Activated naive CD4-positive, alpha-beta T cell treated with anti-CD3 and anti-CD28 coated beads for 36 hours (primary cell): ENCODE measurements at places on chromosomes 6 and 20. TPM values are rescaled to one million over a fixed set of nuclear protein-coding genes. Genes with fewer than 3 reads are reported as not detected.

GRCh38 chr6:166203003-166203640, 35.5 kb upstream of the TBXT start:
- H3K36me3 ChIP-seq, result no peaks in the 10 kb centered on the region
- H3K4me3 ChIP-seq, result no peak overlapping the region
- DNase-seq, result no peak
- no peak overlapping the region for H3K27ac ChIP-seq
- H3K4me1 ChIP-seq, result peaks cover 5% of the 10 kb centered on the region

- no peaks in the 10 kb centered on the region for H3K27me3 ChIP-seq
- no peak overlapping the region for H3K27ac ChIP-seq
- no peaks in the 10 kb centered on the region for H3K4me1 ChIP-seq
Observed at GRCh38 chr6:158474961-158475343, 84.9 kb upstream of the TMEM181 start.

DNA sequence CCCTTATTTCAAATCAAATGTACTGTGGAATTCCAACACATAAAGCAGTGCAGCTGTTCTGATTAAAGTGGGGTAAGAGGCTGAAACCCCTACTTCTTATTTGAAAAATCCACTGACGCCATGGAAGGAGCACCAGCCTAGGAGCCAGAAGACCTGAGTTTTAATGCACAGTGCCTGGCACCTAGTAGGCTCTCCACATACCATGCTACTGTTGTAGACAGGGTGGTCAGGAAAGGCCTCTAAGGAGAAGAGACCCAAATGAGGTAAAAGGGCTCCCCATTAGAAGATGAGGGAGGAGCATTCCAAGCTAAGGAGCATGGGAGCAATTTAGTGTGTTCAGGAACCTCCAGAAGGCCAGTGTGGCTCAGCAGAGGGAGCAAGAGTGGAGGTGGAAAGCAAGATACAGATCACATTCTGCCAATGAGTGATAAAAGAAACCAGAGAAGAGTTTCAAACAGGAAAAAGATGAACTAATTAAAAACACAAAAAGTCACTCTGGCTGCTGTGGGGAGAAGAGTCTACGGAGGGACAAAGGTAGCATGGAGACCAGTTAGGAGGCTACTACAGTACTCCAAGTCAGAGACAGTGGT, 11.8 kb upstream of the ZNF76 start:
- H3K27ac ChIP-seq, result peak overlapping the region; percentile 5
- peaks cover 12% of the 10 kb centered on the region for H3K4me1 ChIP-seq
- H3K4me3 ChIP-seq, result no peak overlapping the region
- peaks cover 2% of the 10 kb centered on the region for H3K36me3 ChIP-seq
- H3K27me3 ChIP-seq, result no peaks in the 10 kb centered on the region

DNA sequence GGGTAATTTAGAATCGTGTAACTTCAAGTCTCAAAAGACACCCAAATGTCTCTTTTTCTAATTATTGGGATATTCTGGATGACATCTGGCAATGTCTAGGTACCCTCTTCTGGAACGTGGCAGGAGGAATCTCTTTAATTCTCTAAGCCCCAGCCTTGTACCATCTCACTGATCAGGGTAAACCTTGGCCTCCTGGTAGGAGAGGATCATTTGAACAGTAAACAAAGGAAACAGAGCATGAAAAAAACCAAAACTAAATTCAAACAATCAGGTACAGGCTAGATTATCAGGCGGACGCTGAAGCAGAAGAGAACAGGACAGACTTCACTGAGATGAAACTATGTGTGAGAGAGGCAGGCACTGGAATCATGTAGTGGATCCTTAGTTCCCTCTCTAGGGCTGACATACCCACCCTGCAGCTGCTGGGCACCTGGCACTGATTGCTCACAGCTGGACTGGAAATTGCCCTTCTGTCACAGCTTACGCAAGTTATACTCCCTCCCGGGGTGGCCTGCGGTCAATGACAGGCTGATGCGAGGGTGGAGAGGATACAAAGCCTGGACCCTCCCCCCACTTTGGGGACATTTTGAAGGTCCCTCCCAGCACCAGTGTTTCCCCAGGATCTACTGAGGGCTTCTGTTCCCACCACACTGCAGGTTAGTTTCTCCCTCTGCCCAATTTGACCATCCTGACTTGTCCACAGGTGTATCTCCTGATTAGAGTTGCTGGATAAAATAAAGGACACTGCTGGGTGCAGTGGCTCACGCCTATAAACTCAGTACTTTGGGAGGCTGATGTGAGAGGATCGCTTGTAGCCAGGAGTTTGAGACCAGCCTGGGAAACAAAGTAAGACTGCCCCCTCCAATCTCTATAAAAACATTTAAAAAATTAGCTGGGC, 20.6 kb upstream of the ZBTB24 start:
- H3K36me3 ChIP-seq, result no peaks in the 10 kb centered on the region
- no peaks in the 10 kb centered on the region for H3K27me3 ChIP-seq
- no peaks in the 10 kb centered on the region for H3K4me1 ChIP-seq
- no peak for DNase-seq
- H3K4me3 ChIP-seq, result no peak overlapping the region

GRCh38 chr6:21772884-21773575, 179.5 kb downstream of the SOX4 start:
- no peaks in the 10 kb centered on the region for H3K4me1 ChIP-seq
- DNase-seq, result no peak
- peaks cover 6% of the 10 kb centered on the region for H3K27me3 ChIP-seq
- no peaks in the 10 kb centered on the region for H3K36me3 ChIP-seq
- H3K27ac ChIP-seq, result no peak overlapping the region
- no peak overlapping the region for H3K4me3 ChIP-seq

- H3K27ac ChIP-seq, result no peak overlapping the region
- no peak for DNase-seq
- H3K36me3 ChIP-seq, result no peaks in the 10 kb centered on the region
- H3K4me3 ChIP-seq, result no peak overlapping the region
- peaks cover 7% of the 10 kb centered on the region for H3K4me1 ChIP-seq
Observed at GRCh38 chr20:24210356-24210755, 221.8 kb upstream of the GGTLC1 start.

GRCh38 chr6:123635144-123635543, 1.6 kb downstream of the TRDN start:
- no peaks in the 10 kb centered on the region for H3K27me3 ChIP-seq
- no peak overlapping the region for H3K27ac ChIP-seq
- H3K4me1 ChIP-seq, result no peaks in the 10 kb centered on the region
- no peak for DNase-seq
- H3K36me3 ChIP-seq, result no peaks in the 10 kb centered on the region
- H3K4me3 ChIP-seq, result no peak overlapping the region

GRCh38 chr6:45783716-45784115, 231.9 kb downstream of the CLIC5 start:
- H3K27me3 ChIP-seq, result no peaks in the 10 kb centered on the region
- no peak for DNase-seq
- H3K27ac ChIP-seq, result no peak overlapping the region
- H3K36me3 ChIP-seq, result no peaks in the 10 kb centered on the region
- no peaks in the 10 kb centered on the region for H3K4me1 ChIP-seq
- H3K4me3 ChIP-seq, result no peak overlapping the region

DNA sequence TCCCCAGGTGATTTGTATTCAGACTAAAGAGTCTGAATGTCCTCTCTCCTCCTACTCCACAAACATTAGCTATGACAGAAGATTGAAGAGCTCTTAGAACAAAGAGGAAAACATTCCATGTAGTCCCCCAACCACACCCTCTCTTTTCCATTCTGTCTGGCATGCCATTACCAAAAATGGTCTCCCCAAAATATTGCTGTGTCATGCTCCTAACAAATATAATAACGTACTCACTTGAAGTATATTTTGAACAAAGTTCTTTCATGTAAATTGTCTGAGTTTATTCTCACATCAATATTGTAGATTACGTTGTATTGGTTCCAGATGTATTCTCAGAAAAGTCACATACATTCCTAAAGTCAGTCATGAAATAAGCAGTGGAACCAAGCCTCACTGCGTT, 467.3 kb upstream of the IRAK1BP1 start:
- H3K27ac ChIP-seq, result no peak overlapping the region
- H3K36me3 ChIP-seq, result no peaks in the 10 kb centered on the region
- H3K4me1 ChIP-seq, result no peaks in the 10 kb centered on the region
- DNase-seq, result no peak
- no peaks in the 10 kb centered on the region for H3K27me3 ChIP-seq

GRCh38 chr6:157054531-157054979, 268.8 kb downstream of the TMEM242 start:
- peaks cover 43% of the 10 kb centered on the region for H3K4me1 ChIP-seq
- H3K27ac ChIP-seq, result peak overlapping the region; percentile 94
- no peaks in the 10 kb centered on the region for H3K27me3 ChIP-seq
- peak; percentile 67 for DNase-seq
- H3K36me3 ChIP-seq, result peaks cover 4% of the 10 kb centered on the region

DNA sequence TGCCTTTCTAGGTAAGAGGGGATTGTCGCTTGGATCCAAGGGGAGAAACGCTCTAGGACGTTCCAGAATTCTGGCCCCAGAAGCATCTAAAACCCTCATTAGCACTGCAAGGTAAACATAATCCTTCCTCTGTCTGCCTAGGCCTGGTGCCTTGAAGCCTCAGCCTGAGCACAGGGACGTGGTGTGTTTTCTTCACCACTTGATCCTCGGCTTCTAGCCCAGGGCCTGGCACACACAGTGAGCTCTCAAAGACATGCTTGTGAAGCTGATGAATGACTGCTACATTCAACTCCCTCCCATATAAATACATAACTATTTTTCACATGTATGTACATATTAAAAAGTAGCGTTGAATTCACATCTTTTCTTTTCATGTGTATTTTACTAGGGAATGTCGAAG, 100.3 kb downstream of the ISM1 start:
- no peak overlapping the region for H3K4me3 ChIP-seq
- H3K4me1 ChIP-seq, result peaks cover 9% of the 10 kb centered on the region
- no peak for DNase-seq
- no peak overlapping the region for H3K27ac ChIP-seq

GRCh38 chr20:50981714-50982048, 23.1 kb downstream of the MOCS3 start:
- H3K4me3 ChIP-seq, result no peak overlapping the region
- no peaks in the 10 kb centered on the region for H3K36me3 ChIP-seq
- peaks cover 24% of the 10 kb centered on the region for H3K27me3 ChIP-seq

TMC2 gene
- total RNA-seq, result not detected

RBM38 gene
- 60.3 TPM for total RNA-seq

CFB gene
- total RNA-seq, result 1.7 TPM

ACTR5 gene
- 9.4 TPM for total RNA-seq
